Stimulated activated CD4-positive, alpha-beta T cell treated with anti-CD3 and anti-CD28 coated beads, Interleukin-1b, Interleukin-23, amount 100 ng/mL, for 48 hours (primary cell): ENCODE measurements at places on chromosomes 4 and X.
A peak's percentile ranks its signal among the peaks of the same experiment; 100 is the strongest.

GRCh38 chr4:81896936-81897335, 425.2 kb upstream of the RASGEF1B start:
- no peak for DNase-seq

DNA sequence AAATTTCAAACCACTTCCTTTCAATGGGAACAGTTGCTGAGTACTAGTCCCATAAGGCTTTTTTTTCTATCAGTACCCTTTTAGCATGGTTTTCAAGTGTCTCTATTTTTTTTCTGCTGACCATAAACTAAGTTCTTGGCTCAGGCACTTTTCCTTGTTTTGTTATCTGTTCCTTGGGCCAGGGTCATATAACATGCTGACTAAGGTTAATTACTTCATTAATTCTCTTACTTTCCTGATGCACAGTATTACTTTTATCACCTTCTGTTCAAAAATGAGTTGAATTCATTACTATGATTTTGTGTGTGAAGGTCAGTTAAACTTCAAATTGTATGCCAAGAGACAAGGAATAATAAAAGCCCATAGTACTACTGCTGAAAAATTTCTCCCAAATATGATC, 19.7 kb upstream of the BTC start:
- no peak for DNase-seq

- no peak for DNase-seq
These were observed 34.2 kb upstream of the C1GALT1C1 start for GRCh38 chrX:120664081-120664480.

- no peak for DNase-seq
These were observed 914.9 kb upstream of the PCDH7 start for GRCh38 chr4:29805245-29805644.

DNA sequence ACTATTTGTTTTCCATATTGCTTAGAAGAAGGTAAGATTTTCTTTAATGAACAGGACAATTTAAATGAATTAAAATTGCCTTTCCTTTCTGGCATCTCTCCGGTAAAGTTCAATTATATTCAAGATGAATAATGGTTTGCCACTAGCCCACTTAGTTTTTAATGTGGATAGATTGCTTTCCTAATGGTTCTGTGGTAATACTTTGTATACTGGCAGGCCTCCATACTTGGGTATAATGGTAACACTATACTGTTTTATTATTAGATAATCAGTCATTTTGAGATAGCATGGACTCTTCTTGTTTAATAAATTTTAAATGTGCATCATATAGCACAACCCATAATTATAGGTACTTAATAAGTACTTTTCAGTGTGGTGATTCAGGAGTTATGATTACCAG, 89.5 kb downstream of the ELOVL6 start:
- no peak for DNase-seq

- DNase-seq, result peak; percentile 11
These were observed 1.3 kb upstream of the FAT4 start for GRCh38 chr4:125313497-125313896.

- DNase-seq, result no peak
These were observed 185.9 kb downstream of the SLC4A4 start for GRCh38 chr4:71524756-71525155.

DNA sequence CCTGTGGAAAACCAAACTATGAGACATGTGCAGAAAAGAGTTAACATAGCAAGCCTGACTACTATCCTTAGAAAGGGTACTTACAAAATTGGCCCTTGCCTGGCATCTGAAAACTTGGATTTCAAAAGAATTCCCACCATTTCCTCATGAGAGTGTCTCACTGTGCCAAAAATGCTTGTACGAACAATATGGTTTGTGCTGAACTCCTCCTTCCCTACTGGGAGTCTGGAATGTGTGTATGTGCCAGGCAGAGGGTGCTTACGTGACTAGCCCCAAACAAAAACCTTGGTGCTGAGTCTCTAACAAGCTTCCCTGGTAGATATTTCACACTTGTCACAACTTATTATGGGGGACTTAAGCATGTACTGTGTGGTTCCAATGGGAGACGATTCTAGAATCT, 81.7 kb upstream of the GIMD1 start:
- no peak for DNase-seq

GRCh38 chrX:140724736-140725135, 15.2 kb downstream of the LINC00632 start:
- no peak for DNase-seq

- DNase-seq, result no peak
These were observed 163.7 kb downstream of the NPNT start for GRCh38 chr4:106058921-106059320.

- no peak for DNase-seq
These were observed 997.2 kb upstream of the SLIT2 start for GRCh38 chr4:19254486-19254885.

DNA sequence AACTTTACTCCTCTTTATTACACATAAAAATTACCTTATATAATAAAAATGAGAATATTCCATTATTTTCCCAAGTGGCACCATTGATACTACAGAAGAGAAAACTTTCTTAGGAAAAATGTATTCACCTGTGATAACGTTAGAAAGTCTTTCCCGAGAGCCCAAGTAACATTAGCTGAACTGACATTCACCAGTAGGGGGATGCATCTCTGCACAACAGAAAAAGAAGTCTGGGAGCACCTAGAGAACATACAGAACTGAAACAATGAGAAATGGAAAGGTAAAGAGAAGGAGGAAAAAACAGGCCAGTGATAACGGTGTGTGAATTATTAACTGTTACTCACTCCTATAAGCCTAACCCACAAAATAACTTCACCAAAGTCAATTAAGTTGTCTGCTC, 423.3 kb downstream of the CENPC start:
- no peak for DNase-seq

DNA sequence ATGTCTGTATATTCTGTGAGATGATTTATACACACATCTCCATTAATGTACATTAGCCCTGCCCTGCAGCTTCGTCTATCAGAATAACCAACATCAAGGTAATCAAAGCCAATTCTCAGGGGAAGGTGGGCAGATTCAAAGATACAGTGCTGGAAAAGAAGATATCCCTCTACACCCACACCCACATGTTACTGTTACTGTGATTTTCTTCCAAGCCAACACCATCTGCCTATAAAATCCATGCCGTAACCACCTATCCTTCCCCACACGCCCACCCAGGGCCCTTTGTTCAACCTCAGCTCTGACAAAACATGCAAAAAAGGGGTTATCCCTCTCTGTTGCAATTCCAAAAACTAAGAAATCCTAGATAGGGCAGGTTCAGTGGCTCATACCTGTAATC, 20.0 kb downstream of the OPHN1 start:
- DNase-seq, result no peak

DNA sequence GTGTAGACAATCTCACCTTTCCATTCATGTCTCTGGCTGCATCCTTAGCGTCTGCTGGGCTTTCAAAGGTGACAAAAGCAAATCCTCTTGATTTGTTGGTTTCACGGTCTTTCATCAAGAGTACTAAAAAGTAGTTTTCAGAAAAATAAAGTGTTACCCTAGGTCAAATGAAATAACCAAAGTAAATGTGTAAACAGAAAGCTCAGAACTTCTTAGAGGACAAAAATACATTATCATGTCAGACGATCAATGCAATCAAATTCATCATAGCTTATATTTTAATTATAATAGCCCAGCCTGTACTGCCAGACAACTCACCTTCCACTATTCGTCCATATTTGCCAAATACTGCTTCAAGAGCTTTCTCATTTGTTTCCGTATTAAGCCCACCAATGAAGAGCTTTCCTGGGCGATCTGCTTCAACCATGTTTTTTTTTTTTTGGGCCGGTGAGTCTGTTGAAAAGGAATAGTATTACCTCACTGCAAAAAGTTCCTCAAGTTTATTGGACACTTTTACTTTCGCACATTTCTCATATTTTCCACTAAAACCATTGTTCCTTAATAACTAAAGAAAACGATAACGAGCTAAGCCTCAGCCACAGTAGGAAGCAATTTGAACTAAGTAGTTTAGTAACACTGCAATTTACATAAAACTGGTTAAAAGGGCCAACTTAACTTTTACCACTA, 1.4 kb downstream of the RBMX start:
- DNase-seq, result no peak

- no peak for DNase-seq
These were observed 68.4 kb upstream of the BMP2K start for GRCh38 chr4:78707793-78708192.

GRCh38 chr4:76723373-76723772, 174.6 kb downstream of the SOWAHB start:
- no peak for DNase-seq

DNA sequence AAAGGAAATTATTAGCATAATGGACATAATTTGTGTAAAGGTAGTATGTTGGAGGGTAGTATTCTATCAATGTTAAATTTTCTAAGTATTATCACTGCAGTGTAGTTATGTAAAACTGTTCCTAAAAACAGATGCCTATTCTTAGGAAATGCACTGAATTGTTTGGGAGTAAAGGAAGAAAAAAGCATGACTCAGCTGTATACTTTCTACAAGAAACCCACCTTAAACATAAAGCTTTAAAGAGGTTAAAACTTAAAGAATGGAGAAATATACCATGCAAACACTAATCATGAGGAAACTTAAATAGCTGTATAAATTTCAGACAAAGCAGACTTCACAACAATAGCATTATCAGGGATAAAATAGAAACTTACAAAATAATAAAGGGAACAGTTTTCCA, 292.9 kb downstream of the ANTXR2 start:
- DNase-seq, result no peak

DNA sequence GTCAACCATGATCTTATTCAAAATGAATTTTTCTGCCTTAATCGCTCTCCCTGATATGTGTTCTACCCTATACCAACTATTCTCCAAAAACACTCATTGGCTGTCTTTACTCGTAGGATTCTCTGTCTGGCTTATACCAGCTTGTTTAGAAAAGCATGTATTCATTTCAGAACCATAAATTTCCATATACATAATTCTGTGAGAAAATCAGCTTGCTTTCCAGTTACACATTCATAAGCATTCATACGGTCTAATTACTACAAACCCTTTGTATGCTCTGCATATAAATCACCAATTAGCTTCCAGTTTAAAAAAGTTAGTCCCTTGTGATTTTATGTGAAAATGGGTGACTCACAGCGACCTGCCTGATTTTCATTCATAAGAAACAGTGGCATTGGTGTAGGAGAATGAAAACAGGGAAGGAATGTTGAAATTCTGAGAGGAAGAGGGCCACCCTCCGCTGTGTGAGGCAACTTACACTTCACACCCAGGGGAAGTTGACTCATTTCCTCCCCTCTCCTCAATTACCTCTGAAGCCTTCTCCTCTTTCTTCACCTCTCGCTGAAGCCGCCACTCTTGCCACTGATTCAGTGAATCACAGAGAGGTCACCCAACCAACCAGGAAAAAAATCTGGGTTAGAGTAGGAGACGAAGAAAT, 63.3 kb downstream of the MEPE start:
- peak; percentile 27 for DNase-seq

DNA sequence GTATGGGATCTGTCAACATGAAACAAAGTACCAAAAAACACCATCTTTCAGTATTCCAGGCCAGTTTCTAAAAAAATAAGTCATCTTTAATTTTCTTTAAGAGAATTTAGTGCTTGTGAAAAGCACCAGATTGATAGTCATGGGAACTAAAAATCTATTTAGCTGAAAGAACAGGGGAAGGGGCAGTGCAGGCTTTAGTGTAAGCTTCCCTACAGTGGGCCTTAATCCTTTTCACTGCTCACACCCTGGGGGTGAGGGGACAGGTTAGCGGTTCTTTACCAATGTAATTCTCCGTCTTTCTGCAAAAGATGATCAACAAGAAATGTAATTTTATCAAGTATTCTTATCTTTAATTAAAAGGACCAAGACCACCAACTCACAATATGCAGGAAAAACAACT, 47.1 kb downstream of the CHIC2 start:
- no peak for DNase-seq

GRCh38 chrX:77431227-77431626, 16.0 kb upstream of the FGF16 start:
- DNase-seq, result no peak

GRCh38 chrX:41475191-41475590, 28.0 kb downstream of the NYX start:
- no peak for DNase-seq

DNA sequence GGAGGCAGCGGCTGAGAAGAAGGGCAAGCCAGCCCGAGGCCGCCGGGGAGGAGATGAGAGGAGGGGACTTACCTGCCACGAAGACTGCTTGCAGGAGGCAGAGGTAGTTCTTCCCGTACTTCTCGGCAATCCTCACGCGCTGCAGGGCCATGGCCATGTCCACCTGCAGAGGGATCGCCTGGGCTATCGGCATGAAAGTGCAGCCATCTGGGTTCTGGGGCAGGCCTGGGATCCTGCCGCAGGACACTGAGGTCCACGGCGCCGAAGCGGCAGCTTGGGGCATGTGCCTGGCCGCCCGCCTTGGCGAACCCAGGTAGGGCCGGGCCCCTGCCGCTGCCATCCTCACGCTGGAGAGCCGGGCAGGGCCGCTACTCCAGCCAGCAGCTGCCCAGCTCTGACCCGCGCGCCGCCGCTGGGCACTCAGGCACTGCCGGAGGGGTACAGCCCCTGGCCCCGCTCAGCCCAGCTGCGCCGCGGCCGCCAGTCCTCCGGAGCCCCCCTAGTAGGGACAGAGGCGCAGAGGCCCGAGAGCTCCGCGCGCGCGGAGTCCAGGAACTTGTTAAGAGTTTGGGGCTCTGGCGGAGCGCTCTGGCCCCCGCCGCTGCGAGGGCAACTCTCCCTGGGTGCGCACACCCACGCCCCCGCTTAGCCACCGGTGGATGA, 16.0 kb downstream of the MCF2 start:
- DNase-seq, result no peak

DNA sequence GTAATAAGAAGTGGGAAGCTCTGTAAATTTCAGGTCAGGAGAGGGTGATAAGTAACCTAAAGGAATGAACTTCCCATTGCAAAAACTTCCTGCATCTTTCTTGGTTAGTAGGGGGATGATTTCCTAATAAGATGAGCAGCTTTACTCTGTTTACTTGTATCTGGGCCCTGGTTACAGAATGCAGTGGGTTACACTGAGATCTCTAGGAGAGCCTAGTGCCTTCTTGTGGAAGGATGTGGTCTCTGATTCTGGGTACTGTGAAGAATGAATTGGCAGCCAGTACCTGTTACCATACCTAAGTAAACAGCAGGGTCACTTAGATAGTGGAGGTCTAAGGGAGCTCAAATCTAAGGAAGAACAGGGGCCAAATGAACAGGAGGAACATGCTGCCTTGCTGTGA, 320.6 kb downstream of the ARHGAP10 start:
- DNase-seq, result no peak

- DNase-seq, result no peak
These were observed 4.4 kb upstream of the SH3RF1 start for GRCh38 chr4:169275180-169275579.
